ELF-1 (cell line): ENCODE measurements at places on chromosomes 7 and 10.
A peak's percentile ranks its signal among the peaks of the same experiment; 100 is the strongest.

- peak; percentile 97 for DNase-seq
These were observed 4.7 kb downstream of the ZNF775 start for GRCh38 chr7:150383710-150384397.

GRCh38 chr10:110455446-110455845, 42.3 kb upstream of the DUSP5 start:
- no peak for DNase-seq

DNA sequence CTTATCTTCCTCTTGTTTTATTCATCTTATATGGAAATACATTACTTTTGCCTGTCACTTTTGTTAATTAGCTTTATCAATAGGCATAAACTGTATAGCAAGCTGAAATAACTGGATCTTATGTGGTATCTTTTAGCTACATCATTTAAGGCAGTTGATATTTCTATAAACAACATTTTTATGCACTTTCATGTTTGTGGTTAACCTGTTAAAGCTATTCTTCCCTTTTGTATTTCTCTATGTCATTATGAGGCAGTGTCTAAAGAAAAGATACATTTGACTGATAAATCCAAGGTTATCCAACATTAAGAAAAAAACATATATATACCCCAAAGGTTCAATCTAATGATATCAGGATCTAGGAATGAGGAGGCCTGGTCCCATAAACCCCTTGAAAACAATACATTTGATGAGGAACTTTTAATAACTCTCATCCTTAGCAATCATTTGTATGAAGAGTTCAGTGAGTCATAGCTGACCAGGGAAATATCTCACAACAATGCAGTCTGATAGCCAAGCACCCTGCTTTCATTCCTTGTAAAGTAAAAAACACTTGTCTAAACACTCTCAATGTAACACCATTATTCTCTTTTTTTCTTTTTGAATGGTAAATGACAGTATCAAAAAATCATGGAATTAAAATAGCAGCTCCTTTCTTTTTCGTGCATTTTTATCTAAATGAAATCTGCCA, 300.9 kb downstream of the NEBL start:
- no peak for DNase-seq

- no peak for DNase-seq
These were observed 81.1 kb downstream of the RUNDC3B start for GRCh38 chr7:87709258-87709657.

- DNase-seq, result no peak
These were observed 114.9 kb upstream of the NANOS1 start for GRCh38 chr10:118914629-118915028.

DNA sequence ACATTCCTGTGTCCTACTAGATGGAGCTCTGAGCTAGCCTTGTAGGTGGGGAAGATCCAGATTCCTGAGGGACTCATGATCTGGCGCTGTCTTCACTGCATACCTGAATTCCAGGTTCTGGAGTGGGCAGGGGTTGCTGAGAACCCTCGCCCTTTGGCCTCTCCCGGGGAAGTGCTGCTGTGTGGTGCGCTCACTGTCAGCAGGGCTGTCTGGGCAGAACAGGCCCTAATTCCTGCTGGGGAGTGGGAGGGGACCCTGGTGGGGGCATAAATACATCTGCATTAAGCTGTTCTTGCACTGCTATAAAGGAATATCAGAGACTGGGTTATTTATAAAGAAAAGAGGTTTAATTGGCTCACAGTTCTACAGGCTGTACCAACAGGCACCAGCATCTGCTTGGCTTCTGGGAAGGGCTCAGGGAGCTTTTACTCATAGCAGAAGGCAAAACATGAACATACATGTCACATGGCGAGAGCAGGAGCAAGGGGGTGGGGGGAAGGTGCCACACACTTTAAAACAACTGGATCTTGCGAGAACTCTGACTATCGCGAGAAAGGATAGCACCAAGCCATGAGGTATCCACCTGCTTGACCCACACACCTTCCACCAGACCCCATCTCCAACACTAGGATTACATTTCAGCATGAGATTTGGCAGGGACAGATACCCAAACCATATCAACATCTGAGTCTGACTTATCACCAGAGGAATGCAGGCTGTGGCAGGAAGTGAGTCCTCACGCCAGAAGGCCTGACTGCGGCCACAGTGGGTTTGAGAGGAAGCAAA, 115.0 kb downstream of the ADCY1 start:
- DNase-seq, result no peak

GRCh38 chr10:5502061-5502521, 2.7 kb upstream of the CALML5 start:
- DNase-seq, result no peak

- DNase-seq, result no peak
These were observed 87.4 kb downstream of the PDGFA start for GRCh38 chr7:432256-432655.

DNA sequence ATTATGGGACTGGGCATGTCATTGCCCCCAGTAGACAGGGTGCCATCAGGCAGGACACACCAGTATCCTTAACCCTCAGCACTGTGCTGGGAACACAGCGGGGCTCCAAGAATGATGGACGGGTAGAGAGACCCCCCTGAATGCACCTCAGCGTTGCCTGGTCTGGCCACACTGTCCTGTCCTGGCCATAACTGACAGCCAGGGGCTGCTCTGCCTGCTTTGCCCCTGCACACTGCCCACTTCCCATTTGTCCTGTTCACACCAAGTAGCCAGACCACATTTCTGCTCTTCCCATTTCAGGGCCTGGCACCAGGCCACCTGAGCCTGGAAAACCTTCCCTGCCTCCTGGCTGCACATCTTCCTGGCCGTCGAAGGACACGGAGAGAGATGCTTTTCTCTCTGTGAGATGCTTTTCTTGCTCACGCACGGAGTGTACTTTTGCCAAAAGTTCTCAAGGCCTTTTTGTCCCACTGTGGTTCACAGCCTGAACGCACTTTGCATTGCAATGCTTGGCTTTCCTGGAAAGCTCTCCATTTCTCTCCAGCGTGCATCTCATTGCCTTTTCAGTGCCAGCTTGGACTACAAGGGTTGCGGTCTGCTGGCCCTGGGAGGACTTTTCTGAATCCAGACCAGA, 131.0 kb upstream of the EEPD1 start:
- no peak for DNase-seq

GRCh38 chr7:20399521-20399920, 68.8 kb downstream of the ITGB8 start:
- DNase-seq, result no peak

DNA sequence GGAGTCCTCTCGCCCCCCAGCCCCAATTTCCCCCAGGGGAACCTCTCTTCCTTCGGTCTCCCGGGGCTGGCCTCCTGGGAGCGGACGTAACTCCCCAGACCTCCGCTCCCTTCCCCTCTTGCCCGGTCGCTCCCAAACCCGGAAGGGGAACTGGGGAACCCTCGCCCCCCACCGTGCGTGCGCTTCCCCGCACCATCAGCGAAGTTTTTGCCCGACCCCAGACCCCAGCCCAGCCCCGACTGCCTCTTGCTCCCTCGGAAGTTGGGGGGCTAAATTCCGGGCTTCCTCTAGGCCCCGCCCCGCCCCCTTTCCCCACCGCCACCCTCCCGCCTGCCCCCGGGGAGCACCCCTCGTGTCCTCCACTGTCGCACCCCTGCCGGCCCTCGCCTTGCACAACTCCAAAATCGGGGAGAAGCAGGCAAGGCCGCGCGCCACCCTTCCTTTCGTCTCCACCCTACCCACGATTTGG, 436 bp downstream of the GNB2 start:
- DNase-seq, result no peak

GRCh38 chr7:45268013-45268412, 110.4 kb downstream of the RAMP3 start:
- no peak for DNase-seq

- DNase-seq, result peak; percentile 45
These were observed 485.1 kb upstream of the KLF6 start for GRCh38 chr10:4270116-4270515.

- no peak for DNase-seq
These were observed 308.4 kb downstream of the HDAC9 start for GRCh38 chr7:18803923-18804322.

- DNase-seq, result no peak
These were observed 32.5 kb upstream of the TNS3 start for GRCh38 chr7:47614450-47614849.

- DNase-seq, result no peak
These were observed 50.4 kb downstream of the MGAM2 start for GRCh38 chr7:142161921-142162320.

- DNase-seq, result no peak
These were observed 707 bp upstream of the C1GALT1 start for GRCh38 chr7:7181519-7182155.

GRCh38 chr10:107091126-107091525, 73.4 kb downstream of the SORCS1 start:
- no peak for DNase-seq

- DNase-seq, result no peak
These were observed 38.9 kb downstream of the UNC5B start for GRCh38 chr10:71251319-71251718.

DNA sequence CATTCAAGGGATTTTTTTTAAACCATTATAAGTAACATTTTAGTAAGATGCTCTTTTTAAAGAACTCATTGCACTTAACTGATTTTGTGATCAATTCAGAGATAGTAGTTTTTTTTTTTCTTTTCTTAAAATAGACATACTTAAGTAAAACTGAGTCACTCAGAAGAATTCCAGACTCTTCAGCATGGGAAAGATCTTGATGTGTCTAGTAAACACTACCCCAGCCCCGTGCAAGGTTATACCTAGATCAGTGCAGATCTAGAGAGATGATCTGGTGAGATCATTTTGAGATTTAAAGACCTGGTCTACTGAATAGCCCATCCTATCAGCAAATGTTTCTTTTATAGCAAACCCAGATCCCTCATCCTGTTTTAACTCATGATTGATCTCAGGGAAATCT, 8.6 kb downstream of the ADRB1 start:
- DNase-seq, result no peak

- DNase-seq, result no peak
These were observed 71.1 kb downstream of the INPP5A start for GRCh38 chr10:132608511-132609195.

- peak; percentile 95 for DNase-seq
These were observed at the start of gene CHST12 for GRCh38 chr7:2403014-2403717. TSS of gene CHST12 (plus strand) at chr7:2403611. CDS start at chr7:2432640, 29,029 bp downstream.

GRCh38 chr7:1662767-1663166, 7.3 kb upstream of the ELFN1 start:
- DNase-seq, result no peak

DNA sequence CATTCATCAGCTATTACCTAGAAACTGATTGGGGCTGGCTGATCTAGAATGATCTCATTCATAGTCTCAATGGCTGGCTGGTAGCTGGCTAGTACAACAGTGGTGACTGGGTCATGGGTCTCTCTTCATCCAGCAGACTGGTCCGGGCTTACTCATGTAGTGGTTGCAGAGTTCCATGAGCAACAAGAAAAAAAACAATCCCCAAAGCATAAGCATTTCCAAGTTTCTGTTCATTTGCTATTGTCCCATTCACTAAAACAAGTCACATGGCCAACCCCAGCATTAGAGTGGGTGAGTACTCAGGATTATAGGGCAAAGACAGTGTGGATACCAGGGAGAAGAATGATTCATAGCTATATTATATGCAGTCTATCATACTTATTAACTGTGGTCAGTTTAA, 85.2 kb upstream of the SEMA3C start:
- DNase-seq, result no peak

GRCh38 chr7:119256446-119257131, 1016.4 kb upstream of the KCND2 start:
- DNase-seq, result no peak

DNA sequence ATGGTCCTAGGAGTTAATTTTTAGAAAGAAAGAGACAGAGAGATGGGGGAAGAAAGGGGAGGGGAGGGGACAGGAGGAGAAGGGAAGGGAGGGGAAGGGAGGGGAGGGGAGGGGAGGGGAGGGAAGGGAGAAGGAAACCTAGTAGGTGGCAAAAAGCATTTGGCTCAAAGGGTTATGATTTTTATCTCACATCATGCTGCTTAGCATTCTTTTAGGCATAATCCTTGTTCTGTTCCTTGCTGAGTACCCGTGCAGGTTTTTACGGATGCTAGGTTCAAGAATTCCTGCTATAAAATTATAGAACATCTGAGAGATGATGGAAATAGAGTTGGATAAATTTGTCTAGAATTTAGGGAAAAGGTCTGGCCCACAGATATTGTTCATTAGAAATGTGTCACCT, 132.4 kb upstream of the PRSS1 start:
- DNase-seq, result no peak

DNA sequence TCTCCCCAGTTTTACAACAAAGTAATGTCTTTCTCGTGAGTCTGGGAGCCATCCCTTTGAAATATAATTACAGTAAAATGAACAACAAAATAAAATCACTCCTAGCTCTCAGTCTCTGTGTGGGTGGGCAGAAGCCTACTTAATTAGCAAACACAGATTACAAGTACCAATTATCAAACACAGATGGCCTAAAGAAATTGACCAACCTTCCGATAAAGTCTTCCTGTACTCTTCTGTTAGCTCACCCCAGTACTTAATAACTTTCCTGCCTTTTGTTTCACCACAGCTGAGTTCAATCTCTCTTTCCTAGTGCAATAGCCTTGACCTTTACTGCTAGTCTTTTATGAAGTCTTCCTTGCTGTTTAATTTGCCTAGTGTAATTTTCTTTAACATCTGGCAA, 719.2 kb upstream of the MBL2 start:
- DNase-seq, result no peak

DNA sequence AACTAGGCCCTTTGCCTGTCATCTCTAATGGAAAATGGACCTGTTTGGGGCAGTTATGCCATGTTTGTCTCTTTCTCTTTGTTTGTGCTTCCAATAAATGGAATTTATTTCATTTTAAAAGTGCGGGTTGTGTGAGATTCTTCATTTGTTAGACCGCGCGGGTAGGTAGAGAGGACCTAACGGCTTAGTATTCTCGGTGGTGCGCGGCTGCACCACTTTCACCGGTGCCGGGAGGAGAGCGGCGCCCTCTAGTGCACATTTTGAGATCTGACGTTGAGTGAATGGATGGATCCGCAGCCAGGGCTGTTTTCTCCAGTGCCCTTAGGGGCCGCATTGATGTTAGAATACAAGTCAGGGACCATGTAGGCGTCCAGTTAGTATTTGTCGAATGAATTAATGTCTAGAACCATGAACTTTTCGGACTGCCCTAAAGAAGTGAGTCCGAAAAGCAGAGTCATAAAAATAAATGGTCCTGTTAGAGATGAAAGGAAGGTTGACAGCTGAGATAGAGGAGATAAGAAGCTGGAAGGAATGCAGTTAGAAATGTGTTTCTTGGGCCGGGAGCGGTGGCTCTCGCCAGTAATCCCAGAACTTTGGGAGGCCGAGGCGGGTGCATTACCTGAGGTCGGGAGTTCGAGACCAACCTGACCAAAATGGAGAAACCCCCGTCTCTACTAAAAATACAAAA, 29.3 kb upstream of the GIMAP8 start:
- peak; percentile 92 for DNase-seq

DNA sequence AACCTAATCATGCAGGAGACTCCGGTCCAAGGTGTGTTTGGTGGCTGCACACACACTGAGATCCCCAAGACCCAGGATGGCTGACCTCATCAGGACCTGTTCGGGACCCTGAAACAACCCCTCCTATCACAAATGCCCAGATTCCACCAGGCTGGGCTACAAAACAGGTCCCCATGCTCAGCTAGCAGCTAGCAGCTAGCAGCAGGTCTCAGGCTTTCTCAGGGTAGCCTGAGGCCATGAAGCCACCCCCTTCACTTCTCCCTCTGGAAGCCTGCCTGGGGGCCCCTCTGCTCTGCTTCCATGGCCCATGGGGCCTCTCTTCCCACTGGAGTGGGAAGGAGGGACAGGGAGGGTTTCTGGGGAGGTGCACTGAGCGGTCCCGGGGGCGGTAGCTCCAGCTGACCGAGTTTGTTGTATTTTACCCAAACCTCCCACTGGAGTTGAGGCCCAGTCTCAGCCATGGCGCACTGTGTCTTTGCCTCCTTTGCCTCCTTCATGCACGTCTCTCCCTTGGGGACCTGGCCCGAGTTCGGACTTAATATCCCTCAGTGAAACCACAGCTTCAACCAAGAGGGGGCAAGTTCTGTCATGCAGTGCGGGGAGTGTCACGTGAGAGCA, 95.1 kb upstream of the GPR26 start:
- no peak for DNase-seq
